Left kidney (tissue), 8 donors: ENCODE measurements at places on chromosomes 6 and 20.

GRCh38 chr20:47382746-47383415, 26.4 kb upstream of the ZMYND8 start:
- no peak for DNase-seq

DNA sequence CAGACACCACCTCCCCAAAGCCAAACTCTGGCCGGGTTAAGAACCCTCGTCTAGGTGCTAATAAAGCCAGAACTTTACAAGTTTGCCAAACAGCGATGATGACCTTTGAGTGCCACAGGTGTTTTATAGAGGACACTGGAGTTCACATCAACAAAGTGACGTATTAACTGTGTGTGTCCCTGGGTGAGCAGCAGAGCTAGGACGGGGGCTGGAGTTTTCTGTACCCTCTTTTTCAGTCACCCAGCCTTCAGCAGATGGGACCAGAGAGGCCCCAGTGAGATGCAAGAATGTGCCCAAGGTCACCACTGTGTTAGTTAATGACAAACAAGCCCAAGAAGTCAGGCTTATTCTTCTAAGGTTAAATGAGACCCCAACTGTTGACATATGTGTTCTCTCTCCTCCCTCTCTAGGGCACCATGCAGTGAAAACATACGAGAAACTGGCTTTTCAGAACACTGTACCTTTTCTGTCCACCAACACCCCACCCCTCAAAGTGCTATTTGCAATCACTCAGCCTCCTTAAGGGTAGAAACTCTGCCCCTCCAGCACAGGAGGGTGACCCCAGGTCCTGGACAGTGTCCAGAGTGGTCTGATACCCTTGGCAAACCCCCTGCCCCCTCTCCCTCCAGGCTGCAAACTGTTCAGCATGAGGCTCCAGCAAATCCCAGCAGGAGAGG, 5.2 kb downstream of the SDC4 start:
- no peak for DNase-seq

GRCh38 chr20:10927011-10927583, 253.3 kb upstream of the JAG1 start:
- DNase-seq = no peak

GRCh38 chr20:49568278-49569151, 578 bp upstream of the PTGIS start:
- no peak for DNase-seq

- DNase-seq = no peak
Observed at GRCh38 chr6:143545165-143545564, 33.6 kb upstream of the FUCA2 start.

DNA sequence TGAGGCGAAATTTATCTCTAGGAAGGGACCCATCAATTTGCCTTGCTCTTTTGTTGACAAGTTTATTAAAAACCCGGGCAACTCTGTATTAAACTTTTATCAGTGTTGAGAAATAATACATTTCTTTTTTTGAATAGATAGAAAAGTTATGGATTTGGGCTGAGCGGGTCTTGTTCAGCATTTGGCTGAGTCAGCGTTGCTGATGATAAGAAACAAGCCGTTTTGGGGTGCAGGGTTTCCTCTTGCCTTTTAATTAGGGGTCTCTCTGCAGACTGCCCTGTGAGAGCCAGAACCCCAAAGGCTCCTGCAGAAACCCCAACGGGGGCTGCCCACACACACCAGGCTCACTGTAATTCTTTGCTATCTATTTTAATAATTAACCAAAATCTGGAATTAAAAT, 82.1 kb upstream of the SLCO4A1 start:
- no peak for DNase-seq

- no peak for DNase-seq
Observed at GRCh38 chr20:57660922-57661745, 40.9 kb upstream of the ZBP1 start.

GRCh38 chr20:41408986-41409385, 42.4 kb upstream of the EMILIN3 start:
- peak; percentile 47 for DNase-seq

DNA sequence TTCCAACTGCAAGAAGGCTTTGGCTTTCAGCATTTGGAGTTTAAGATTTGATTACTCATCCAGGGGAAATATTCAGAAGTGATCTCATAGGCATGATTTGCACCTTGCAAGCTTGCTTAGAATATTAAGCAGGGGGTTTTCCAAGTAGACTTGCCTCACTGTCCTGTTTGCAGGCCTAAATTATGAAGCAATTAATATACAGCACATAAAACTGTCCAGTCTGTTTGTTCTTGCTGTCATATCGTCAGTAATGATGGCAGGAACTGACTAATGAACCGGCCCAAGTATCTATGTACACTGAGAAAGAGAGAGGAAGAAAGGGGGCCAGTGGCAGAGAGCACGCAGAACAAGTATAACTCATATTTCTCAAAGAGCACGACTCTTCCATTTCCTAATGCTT, 212.5 kb upstream of the SUPT3H start:
- DNase-seq = no peak

GRCh38 chr6:13178107-13178506, 150.2 kb downstream of the TBC1D7 start:
- DNase-seq = no peak
